ENCODE measurements at places on chromosomes 7 and 10.

GRCh38 chr7:34727464-34727995 is 69.5 kb downstream of the NPSR1 start:
- no peak for DNase-seq

DNA sequence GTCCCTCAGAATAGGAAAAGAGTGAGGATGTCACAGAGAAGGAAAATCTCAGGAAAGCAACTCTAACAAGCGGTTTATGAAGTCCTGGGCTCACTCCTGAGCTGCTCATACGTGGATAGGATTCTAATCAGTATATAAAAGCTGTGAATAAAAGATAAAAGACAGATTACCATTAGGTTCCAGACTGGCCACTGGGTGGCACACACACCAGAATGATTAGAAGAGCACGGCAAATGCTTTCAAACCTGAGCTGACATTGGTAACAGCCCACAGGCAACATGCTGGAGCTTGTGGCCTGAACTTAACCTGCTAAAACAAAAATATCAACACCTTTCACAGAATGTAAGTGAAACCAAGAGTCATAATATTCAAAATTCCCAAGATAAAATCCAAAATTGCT is 370.8 kb downstream of the GRID1 start:
- no peak for DNase-seq

- DNase-seq, result no peak
Observed at GRCh38 chr10:59033622-59034021, 142.8 kb upstream of the PHYHIPL start.

GRCh38 chr10:61283066-61283465 is 170.1 kb downstream of the TMEM26 start:
- DNase-seq, result no peak

DNA sequence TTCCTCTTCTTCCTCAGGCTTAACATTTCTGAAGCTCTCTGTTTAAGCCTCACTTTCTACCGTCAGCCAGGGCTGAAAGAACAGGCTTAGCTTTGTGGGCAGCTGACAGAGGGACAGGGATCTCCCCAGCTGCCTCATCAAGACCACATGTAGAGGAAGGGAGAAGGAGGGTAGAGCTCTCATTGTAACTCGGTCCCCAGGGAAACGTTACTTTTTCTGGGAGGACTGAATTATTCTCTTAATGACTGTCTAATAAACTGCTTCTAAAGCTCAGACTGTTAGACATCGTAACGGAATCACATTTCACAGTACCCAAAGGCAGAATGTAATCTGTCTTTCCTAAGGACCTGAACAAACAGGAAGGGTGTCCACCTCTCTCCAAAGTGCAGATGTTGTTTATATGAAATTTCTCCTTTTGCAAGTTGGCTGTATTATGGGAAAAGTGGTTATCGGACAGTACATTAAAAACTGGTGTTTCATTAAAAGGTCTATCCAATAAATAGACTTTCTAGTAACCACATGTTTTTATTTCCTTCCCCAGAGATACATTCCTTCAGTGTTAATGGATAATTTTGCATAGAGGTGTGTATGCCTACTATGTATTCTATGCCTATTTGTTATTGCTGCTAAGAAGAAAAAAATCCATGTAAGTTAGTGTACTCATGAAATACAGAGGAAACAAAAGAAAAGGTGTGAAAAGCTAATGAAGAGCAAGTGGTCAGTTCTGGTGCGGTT is 144.2 kb downstream of the CTTNBP2 start:
- DNase-seq, result no peak

DNA sequence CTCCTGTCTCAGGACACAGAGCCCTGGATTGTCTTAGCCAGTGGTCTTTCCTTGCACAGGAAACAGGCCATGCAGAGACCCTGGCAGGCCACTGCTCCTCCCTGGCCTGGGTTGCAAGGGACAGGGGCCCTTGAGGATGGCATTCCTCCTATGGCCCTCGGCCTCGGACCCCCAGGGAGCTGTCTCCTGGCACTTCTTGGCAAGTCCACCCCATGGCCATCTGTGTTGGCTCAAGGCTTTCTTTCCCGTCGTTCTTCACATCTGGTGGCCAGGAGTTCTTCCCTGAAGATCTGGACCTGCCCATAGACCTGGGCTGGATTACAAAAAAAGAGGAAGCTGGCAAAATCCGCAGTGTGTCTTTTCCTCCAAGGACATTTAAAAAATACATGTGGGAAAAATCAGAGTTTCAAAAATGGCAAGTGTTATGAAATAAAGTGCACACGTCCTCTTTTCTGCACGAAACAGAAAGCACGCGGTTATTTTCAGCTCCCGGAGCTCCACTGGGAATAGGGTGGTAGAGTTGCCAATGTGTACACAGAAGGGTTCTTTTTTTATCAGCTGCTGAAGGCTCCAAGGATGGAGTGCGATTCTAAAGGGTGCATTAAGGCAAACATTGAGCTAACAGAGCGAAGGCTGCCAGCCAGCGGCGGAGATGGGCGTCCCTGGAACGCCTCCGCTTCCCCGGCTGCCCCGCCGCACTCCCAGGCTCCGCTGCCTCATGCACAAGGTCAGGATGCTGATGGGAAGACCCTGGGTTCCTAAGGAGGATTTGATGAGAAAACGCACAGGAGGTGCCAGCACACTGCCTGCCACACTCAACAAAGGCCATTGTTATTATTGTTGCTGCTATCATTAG is 62.8 kb upstream of the FAM20C start:
- DNase-seq, result no peak

- no peak for DNase-seq
Observed at GRCh38 chr10:71634531-71635164, 84.9 kb downstream of the C10orf105 start.

DNA sequence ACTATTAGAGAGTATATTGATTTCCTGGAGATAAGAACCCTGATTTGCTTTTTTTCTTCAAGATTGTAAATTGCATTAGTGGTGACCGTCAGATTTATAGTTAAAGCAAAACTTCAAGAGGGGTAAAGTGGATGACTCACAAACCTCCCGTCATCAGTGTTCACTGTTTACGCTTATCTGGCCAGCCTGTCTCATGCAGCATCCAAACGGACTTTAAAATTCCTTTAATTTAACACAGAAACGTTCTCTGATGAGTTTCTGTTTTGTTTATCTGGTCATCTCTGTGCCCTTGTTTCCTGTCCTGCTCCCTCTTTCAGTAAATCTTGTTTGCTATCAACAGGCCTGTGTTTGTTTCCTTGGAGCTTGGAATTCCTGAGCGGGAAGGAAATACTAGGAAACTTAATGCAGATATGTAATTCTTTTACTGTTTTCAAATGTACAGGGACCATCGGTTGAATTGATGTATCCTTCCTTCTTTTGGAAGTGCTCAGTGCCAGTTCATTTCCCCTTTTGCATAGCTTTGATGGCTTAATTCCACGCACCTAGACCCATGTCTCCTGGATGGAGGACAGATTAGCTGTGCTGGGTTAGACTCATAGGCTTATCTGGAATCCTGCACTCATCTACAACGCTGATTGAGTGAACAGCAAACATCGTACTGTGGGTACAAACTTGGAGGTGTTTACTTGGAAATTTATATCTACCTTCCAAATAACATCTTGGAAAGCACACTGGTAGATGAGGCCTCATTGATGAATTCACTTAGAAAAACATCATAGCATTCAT is 21.3 kb downstream of the PTPRE start:
- DNase-seq, result no peak

- no peak for DNase-seq
Observed at GRCh38 chr7:132028144-132028920, 471.9 kb upstream of the PODXL start.

- no peak for DNase-seq
Observed at GRCh38 chr7:12493407-12493806, 77.1 kb upstream of the SCIN start.

GRCh38 chr10:129816656-129817045 is 147.4 kb downstream of the EBF3 start:
- no peak for DNase-seq

- DNase-seq, result no peak
Observed at GRCh38 chr10:93368210-93368609, 113.9 kb downstream of the MYOF start.

DNA sequence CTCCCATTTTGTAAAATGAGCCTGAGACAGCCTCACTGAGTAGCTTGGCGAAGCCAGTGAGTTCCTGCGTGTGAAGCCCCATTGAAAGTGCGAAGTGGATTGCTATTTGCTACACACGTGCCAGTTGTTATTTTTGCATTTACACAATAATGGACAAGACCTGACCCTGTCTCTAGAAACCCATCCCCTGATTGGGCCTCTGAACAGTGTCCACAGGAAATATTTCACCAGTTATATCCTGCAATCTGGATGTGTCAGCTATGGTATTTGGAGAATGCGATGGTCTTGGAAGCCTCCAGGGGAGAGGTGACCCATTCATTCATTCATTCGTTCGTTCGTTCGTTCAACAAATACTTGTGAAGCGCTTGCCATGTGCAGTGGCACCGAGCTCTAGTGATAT is 37.1 kb downstream of the COL13A1 start:
- no peak for DNase-seq

- no peak for DNase-seq
Observed at GRCh38 chr10:78435484-78436221, 402.0 kb downstream of the RPS24 start.

GRCh38 chr10:12710594-12711349 is 290.7 kb downstream of the CCDC3 start:
- DNase-seq, result peak; percentile 51

DNA sequence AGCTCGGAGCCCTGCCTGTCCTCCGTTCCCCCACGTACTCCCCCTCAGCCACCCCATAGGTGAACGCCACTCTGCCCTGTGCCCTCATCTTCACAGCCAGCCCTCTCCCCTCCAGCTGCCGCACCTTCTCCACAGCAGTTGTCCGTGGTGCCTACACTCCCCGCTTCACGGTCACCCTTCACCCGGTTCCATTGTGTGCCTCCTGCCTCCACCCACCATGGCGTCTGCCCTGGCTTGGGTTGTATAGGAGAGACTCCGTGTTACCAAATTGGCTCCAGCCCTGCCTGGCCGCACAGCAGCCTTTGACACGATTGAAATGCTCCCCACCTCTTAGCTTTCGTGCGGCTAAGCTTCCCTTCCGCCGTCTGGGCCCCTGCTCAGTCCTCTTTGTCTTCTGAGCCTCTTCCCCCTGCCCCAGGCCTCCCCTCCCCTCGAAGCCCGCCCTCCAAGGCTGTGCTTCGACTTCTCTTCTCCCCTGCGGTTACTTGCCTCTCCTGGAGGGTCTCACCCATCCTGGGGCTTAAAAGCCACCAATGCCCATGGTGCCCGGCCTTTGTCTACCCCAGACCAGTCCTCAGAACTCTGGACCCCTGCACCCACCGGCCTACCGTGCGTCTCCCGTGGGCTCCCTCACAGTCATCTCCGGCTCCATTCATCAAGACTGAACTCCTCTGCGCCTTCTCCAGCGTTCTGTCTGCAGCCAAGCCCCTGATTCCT is 18.5 kb upstream of the NODAL start:
- no peak for DNase-seq

DNA sequence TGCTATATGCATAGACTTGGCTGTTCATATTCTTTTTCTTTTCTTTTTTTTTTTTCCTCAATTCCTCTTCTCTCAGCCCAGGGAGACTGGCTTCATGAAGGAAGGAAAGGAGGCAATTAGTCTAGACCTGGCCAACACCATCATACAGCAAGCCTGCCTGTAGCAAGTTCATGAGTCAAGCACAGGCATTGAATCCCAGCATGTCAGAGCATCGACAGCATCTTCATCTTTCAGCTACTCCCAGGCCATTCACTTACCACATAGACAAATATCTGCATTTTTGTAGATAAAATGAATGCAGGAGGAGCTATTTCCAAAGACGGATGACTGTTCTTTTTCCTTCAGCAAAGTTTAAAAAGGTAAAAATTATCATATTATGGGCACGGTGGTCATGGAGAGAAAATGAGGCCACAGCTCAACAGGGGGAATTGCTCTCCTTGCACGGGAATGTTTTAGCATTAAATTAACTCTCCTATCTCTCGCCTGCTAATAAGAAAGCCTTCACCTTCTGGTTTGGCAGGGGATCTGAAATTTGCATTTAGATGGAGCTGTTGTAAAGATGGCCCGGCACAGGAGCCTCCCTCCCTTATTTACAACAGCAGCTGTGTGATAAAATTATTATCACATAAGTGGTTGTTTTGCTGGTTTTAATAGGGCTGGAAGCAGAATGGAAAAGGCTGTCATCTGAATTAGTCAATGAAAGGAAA is 626.5 kb upstream of the AUTS2 start:
- no peak for DNase-seq

GRCh38 chr10:96271016-96271815 is at the start of gene BLNK:
Gene BLNK, minus strand, starts transcription at chr10:96271569. Its CDS starts 171 bp downstream, at chr10:96271398.
- DNase-seq, result no peak

DNA sequence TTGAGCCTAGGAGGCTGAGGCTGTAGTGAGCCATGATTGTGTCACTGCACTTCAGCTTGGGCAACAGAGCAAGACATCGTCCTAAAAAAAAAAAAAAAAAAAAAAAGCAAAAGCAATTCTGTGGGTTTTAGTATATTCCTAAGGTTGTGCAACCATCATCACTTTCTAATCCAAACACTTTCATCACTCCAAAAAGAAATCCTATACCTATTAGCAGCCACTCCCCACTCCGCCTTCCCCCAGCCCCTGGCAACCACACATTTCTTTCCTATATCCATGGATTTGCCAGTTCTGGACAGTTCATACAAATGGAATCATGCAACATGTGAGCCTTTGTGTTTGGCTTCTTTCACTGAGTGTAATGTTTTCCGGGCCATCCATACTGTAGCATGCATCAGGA is 20.4 kb downstream of the ZAN start:
- no peak for DNase-seq

GRCh38 chr7:4460597-4460996 is 221.5 kb upstream of the FOXK1 start:
- DNase-seq, result no peak

DNA sequence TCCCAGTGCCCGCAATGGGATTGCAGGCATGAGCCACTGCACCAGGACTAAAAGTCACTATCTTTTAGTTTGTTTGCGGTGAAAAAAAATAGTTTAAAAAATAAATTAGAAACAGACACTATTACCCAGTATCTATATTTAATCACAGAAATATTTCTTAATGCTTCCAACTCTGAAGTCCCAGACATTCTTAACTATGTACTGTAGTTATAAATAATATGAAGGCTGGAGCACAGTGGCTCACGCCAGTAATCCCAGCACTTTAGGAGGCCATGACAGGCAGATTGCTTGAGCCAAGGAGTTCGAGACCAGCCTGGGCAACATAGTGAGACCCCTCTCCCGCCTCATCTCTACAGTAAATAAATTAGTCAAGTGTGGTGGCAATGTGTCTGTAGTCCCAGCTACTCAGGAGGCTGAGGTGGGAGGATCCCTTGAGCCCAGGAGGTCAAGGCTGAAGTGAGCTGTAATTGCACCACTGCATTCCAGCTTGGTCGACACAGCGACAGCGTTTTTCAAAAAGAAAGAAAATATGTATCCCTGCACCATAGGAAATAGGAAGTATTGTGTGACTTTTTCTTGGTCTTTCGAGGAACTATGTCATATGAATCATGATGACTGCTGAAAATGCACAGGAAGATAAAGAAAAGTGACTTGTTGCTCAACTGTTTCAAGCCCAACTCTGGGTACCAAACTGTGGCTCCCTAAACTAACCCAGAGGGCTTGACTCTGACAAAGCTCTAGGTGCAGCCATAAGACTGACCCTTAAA is 74.9 kb upstream of the STEAP1B start:
- no peak for DNase-seq

- DNase-seq, result no peak
Observed at GRCh38 chr10:100339236-100339635, 7.8 kb upstream of the SCD start.

Measured in stimulated activated CD4-positive, alpha-beta T cell treated with anti-CD3 and anti-CD28 coated beads, Interleukin-15, amount 100 ng/mL, for 1 hour (primary cell).